ENCODE measurements at places on chromosomes 12 and 14.

- DNase-seq, result no peak
These were observed 122.9 kb upstream of the TMEM132D start for GRCh38 chr12:130026608-130027176.

- DNase-seq, result no peak
These were observed 501.6 kb downstream of the SLC6A15 start for GRCh38 chr12:84411031-84411430.

GRCh38 chr12:34287986-34288962, 266.0 kb downstream of the ALG10 start:
- no peak for DNase-seq

- no peak for DNase-seq
These were observed 273.7 kb downstream of the SLC6A15 start for GRCh38 chr12:84638811-84639368.

GRCh38 chr14:92659765-92660561, 88.5 kb downstream of the LGMN start:
- DNase-seq, result no peak

DNA sequence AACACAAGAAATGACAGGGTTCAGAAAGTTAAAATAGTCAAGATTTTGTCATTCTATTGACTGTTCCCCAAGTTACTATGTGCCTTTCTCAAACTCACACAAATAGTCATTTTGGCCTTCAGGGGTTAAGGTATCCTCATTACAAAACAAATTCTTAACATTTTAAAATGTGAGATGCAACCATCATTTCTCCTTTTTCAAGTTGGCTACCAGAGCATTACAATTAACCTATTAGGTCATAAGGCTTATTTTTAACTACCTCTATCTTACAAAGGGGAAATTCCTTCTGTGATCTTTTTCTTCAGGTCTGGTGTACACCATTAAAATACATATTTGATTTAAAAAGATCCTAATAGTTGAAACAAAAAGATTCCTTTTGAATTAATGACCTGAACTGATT, 61.2 kb downstream of the SLC38A1 start:
- no peak for DNase-seq

GRCh38 chr12:574475-575128, 88.6 kb downstream of the NINJ2 start:
- DNase-seq, result no peak

- DNase-seq, result no peak
These were observed 56.6 kb upstream of the CRACR2A start for GRCh38 chr12:3809357-3810015.

GRCh38 chr12:64631197-64631596, 20.9 kb downstream of the RASSF3 start:
- no peak for DNase-seq

DNA sequence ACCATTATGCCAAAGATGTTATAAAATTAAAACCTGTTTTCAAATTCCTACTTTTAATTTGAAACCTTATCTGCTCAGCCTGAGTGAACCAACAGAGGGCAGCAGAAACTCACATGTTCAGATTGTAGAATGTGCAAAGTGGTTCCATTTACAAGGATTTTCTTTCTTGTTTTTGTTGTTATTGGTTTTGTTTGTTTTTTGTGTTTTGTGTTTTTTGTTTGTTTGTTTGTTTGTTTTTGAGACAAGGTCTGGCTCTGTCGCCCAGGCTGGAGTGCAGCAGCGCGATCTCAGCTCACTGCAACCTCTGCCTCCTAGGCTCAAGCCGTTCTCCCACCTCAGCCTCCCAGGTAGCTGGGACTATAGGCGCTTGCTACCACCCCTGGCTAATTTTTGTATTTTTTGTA, 22.8 kb upstream of the GARIN2 start:
- no peak for DNase-seq

DNA sequence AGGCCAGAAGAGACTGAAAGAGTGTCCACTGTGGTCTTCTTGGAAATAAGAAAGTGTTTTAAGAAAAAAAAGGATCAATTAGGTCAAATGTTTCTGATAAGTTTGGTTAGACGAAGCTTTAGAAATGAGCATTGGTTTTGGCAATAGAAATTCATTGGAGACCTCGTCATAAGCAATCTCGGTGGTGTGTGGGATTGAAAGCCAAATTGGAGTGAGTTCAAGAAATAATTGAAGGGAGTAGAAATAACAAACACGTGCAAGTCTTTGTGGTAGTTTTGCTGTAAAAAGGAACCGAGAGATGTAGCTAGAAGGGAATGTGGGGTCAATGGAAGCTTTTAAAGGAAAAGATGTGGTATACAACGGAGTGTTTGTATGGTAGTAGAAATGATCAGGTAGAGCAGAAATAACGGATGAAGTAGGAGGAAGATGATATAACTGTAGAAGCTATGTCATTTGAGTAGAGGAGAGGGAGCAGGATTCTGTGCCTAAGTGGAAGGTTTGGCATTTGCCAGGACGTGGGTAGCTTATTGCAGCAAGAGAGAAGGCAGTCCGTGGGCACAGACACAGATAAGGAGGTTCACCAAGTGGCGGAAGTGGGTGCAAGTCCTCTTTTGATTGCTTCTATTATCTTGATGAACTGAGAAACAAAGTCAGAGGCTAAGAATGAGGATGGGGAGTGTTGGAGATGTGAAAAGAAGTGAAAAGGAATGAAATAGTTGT, 146.2 kb downstream of the DACT1 start:
- no peak for DNase-seq

DNA sequence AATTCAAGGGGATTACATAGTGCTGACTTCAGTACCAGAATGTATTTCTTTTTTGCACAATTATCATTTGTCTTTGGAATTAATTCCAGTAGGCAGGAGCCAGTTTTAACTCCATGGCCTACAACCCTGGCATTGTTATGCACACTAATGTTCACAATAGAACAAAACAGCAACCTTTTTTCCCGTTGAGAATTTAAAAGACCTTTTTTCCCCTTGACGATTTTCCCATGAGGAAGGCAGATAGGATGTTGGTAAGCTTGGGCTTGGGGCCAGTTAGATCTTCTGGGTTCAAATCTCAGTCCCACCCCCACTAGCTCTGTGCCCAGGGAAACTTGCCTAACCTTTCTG, 13.7 kb downstream of the AKAP6 start:
- DNase-seq, result no peak

GRCh38 chr14:92360651-92361370, 37.8 kb downstream of the SLC24A4 start:
- no peak for DNase-seq

- DNase-seq, result no peak
These were observed 1036.6 kb downstream of the TRHDE start for GRCh38 chr12:73308747-73309146.

DNA sequence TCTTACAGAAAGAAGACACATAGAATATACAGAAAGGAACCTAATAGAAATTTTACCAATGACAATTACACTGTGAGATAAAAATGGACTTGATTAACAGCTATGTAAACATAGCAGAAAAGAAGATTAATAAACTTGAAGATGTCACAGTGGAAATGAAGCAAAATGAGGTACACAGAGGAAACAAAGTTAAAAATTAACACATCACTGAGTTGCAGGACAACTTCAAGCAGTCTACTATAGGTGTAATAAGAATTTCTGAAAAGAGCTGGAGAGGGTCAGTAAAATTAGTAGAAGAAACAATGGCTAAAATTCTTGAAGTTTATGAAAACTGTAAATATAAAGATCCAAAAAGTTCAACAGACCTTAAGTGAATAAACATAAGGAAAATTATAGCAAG, 738.7 kb downstream of the C12orf50 start:
- DNase-seq, result no peak

DNA sequence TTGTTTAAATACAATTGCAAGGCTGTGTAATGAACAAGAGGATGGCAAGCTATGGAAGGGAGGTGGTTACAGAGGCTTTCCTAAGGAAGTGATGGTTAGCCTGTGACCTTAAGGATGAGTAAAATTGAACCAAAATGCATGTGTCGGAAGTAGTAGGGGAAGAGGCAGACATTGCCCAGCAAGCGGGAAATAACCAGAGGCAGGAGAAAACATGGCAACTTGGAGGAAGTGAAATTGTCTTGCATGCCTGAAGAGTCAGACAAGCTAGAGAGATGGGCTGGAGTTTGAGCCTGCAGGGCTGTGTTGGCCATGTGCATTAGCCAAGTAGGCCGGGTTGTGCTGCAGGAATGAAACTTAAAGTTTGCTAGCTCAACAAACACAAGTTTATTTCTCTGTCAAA, 96.2 kb downstream of the BTG1 start:
- no peak for DNase-seq

DNA sequence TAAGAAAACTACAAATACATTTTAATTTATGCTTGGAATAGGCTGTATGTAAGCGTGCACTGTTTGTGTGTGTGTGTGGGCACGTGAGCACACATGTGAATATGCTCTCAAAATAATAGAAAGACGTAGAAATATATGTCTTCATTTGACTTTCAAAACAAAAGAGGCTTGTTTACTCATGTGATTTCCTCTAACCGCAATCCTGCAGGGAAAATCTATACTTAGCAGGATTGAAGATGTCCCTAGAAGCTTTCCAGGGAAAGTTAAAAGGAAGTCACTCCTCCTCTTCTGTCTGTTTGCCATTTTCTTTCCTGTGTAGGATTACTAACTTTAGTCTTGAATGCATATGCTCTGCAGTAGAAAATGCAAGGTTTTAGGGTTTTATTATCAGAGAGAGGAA, 404.7 kb downstream of the MDGA2 start:
- no peak for DNase-seq

- no peak for DNase-seq
These were observed 13.0 kb upstream of the CDC42BPB start for GRCh38 chr14:103070263-103070885.

- no peak for DNase-seq
These were observed 100.9 kb downstream of the EPS8 start for GRCh38 chr12:15688202-15688736.

DNA sequence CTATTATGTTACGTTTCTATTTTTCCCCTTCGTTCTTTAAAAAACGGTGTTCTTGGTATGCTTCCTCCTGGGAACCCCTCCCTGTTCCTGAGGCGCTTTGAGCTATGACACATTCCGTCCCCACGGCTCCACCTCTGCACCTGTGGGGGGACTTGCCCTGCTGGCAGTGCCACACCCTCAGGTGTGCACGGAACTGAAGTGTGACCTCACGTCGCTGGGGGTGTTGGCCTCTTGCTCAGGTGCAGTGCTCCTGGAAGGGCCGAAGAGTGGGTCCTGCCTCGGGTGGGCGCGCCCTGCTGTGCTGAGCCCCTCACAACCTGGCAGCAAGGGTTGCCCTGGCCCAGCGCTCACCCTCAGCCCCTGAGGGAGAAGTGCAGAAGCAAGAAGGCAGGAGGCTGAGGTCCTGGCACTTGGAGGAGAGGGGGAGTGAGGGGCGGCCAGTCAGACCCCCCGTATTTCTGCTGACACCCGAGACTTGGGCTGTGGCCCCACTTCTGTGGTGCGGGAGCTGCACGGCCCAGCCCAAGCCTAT, 4.9 kb downstream of the AMN start:
- DNase-seq, result no peak

DNA sequence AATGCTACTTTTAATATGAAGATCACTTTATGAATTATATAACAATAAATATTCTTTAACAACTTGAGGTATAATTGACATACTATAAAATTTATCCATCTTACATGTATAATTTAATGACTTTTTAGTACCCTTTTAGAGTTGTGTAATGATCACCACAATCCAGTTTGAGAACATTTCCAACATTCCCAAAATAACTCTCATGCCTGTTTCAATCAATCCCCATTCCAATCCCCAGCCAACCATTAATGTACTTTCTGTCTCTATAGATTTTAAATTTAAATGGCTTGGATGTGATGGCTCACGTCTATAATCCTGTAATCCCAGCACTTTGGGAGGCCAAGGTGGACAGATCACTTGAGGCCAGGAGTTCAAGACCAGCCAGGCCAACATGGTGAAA, 23.5 kb upstream of the FRMD6 start:
- no peak for DNase-seq

DNA sequence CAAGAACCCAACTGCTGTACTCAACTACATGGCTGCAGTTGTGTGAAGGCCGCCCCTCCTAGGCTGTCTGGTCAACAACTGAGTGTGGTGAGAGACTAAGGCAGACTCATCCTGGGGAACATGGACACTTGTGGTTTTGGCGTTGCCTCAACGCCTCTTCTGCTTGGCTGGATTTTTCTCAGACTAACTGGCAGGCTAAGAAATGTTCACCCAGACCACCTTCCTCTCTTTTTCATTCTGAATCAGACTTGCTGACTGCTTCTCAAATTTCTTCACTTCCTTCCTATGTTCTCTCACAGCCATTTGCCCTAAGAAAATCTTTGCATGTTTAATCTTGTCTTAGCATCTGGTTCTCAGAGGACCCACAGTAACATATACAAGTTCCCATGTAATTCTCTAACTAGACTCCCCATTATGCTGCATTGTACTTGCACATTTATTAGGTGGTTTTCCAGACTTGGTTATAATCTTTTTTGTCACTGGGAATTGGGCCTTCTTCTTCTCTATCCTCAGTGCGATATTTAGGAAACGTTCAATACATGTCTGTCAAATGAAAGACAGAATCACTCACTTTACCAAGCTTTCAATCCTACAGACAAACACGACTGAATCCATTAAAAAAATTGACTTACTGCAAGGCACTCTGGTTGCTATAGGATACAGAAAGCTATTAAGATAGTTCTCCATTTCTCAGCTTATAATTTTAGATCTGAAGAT, 327.6 kb downstream of the CCER1 start:
- no peak for DNase-seq

DNA sequence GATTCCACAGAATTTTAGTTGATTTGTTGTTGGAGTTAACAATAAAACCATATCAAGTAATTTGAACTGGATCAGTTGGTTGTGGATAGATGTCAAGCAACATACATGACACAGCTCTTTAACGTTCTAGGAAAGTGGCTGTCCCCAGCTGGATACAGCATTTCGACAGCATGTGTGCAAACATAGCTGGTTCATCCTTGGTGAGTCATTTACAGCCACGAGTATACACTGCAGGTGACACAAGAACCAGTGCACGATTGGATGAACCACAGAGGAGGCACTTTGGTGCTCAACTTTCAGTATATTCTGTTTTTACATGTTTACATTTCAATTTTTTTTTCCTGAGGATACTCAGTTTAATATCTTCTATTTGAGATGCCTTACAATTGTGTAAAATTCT, 242.4 kb downstream of the TMEM117 start:
- DNase-seq, result no peak

GRCh38 chr12:117098361-117099217, 627 bp downstream of the TESC start:
- DNase-seq, result no peak

- DNase-seq, result no peak
These were observed 8.4 kb downstream of the PLBD2 start for GRCh38 chr12:113366827-113367226.

- DNase-seq, result no peak
These were observed 289.3 kb downstream of the DUSP6 start for GRCh38 chr12:89062996-89063395.

DNA sequence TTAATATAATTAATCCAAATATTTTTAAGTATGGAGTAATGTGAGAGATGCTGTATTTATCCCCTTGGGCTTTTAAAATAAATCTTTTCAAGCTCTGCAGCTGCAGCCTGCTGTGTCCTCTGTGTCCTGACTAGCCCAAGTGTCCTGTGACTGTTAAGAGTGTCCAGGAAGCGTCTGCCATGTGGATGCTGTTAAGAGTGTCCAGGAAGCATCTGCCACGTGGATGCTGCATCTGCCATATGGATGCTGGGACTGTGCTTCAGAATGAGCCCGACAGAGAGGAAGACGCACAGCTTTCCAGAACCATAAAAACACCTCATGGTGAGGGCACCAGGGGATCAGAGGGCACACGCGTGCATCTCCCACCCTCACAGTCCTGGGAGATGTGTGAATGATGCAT, 307.2 kb downstream of the ADGRD1 start:
- DNase-seq, result no peak

All from thoracic aorta (tissue), 2 donors.